ENCODE measurements at places on chromosomes 6 and 20.

DNA sequence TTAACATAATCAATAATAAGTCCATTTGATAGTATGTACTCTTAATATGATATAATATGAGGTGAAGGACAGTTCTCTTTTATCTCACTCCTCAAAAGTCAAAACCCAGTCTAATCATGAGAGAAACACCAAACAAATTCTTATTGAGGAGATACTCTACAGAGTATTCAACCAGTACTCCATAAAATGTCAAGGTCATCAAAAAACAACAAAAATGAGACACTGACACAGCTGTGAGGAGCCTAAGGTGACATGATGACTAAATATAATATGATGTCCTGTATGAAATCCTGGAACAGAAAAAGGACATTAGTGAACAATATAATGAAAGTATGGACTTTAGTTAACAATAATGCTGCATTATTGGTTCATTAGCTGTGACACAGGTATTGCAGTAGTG, 675.1 kb downstream of the HTR1B start:
- no peak for DNase-seq

DNA sequence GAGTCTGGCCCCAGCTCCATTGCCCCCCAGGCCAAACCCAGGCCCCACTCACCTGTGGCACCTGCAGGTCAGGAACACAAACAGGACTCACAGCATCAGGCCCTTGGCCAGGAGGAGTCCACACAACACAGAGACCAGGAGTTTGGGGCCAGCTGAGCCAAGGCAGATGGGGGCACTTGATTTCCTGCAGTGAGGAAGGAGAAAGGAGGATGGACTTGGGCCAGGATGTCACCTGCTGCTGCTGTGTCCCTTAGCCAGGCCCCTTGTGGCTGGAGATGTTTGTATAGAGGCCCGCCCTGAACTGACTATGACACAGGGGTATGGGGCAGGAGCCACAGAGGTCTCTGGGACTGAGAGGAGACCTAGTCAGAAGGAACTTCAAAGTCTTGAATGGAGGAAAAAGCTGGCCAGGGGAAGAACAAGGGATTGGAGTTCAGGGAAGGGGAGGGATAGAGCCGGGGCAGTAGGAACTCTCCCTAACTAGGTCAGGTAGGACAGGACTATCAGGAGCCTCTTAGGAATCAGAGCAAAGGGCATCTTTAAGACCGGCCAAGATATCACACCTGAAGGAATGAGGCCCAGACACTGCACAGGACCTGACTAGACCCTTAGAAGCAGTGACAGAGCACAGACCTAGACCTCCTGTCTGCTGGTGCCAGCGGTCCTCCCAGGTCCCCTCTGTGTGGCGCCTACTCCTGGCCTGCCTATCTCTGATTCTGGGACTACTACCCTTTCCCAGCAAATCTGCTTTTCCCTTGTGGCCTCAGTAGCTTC, 8.8 kb upstream of the TREML2 start:
- DNase-seq = no peak

- DNase-seq = no peak
Measured at GRCh38 chr20:41379551-41379950, 12.9 kb upstream of the EMILIN3 start.

DNA sequence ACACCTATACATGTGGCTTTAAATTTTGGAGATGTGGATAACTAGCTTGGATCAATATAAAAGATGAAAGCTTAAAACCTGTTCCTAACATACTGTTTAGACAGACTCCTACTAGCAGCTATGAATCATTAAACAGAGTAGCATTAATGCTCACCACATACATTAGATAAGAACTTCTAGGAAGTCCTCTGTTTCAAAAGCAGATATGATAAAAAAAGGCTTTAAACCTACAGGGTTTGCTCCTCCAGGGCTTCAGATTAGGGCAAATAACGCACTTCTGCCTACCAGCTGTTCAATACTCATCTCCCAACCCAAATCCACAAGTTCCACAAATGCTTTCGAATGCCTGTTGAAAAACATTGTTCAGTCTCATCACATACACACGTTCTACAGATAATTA, 1.5 kb downstream of the REPS1 start:
- DNase-seq = no peak

GRCh38 chr6:89339565-89339964, 13.0 kb downstream of the UBE2J1 start:
- no peak for DNase-seq

DNA sequence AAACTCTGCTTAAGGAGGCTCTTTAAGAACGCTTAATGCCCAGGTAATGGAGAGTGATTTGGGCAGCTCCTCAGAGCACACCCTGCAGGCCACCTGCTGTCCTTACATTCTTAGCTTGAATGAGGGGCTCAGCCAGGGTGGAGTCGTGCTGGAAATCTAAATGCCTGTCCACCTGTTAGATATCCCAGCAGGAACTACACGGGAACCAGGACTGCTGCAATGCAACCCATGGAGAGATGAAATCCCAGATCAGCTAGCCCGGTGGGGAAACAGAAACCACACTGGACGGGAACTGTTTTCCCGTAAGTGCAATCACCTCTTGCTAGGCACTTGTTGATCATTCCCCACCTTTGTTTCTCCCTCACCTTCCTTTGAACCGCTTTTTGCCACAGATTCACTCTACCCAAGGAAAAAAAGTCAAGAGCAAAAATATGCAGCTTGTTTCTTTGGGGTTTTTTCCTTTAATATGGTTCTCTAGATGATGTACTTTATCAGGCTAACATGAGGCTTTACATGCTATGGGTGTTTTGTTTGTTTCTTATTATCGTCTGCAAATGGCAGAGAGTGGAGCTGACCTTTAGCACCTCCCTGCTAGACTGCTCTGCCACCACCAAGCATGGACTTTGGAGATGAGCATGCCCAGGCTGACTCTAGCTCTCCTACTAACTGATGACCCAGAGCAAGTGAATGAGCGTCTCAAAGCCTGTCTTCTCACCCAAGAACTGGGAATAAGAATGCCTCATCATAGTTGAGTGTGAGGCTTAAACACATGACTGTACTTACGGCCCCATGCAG, 125.9 kb upstream of the TNFAIP3 start:
- no peak for DNase-seq

GRCh38 chr6:132973514-132973993, 159.2 kb downstream of the RPS12 start:
- no peak for DNase-seq

- DNase-seq = peak; percentile 64
Measured at GRCh38 chr6:26537846-26538571, at the start of gene HMGN4. Gene HMGN4, plus strand, starts transcription at chr6:26538366. Its CDS starts 6,841 bp downstream, at chr6:26545207.

- no peak for DNase-seq
Measured at GRCh38 chr6:52577778-52578463, 1.1 kb upstream of the TRAM2 start.

DNA sequence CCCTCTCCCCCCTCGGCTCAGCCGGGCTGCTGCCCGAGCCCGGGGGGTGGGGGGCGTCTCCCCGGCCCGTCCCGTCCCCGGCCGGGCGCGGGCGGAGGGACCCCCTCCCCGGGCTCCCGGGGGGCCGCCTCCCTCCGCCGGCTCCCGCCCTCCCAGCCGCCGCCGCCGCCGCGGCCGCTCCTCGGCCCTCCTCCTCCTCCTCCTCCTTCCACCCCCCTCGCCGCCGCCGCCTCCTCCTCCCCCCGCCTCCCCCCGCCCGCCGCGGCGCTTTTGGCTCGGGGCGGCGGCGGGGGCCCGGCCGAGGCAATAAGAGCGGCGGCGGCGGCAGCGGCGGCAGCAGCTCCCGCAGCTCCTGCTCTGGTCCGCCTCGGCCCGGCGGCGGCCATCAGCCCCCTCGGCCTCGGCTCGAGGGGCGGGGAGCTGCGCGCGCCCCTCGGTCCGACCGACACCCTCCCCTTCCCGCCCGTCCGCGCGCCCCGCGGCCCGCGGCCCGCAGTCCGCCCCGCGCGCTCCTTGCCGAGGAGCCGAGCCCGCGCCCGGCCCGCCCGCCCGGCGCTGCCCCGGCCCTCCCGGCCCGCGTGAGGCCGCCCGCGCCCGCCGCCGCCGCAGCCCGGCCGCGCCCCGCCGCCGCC, 38.7 kb downstream of the GNAS start:
- peak; percentile 76 for DNase-seq

- DNase-seq = no peak
Measured at GRCh38 chr6:35487658-35488516, 9.0 kb downstream of the TEAD3 start.

- DNase-seq = no peak
Measured at GRCh38 chr20:5085380-5085779, 34.4 kb downstream of the PCNA start.

Data from activated gamma-delta T cell (primary cell).